NCI-H446 (cell line): ENCODE measurements at places on chromosomes 16 and 17.

DNA sequence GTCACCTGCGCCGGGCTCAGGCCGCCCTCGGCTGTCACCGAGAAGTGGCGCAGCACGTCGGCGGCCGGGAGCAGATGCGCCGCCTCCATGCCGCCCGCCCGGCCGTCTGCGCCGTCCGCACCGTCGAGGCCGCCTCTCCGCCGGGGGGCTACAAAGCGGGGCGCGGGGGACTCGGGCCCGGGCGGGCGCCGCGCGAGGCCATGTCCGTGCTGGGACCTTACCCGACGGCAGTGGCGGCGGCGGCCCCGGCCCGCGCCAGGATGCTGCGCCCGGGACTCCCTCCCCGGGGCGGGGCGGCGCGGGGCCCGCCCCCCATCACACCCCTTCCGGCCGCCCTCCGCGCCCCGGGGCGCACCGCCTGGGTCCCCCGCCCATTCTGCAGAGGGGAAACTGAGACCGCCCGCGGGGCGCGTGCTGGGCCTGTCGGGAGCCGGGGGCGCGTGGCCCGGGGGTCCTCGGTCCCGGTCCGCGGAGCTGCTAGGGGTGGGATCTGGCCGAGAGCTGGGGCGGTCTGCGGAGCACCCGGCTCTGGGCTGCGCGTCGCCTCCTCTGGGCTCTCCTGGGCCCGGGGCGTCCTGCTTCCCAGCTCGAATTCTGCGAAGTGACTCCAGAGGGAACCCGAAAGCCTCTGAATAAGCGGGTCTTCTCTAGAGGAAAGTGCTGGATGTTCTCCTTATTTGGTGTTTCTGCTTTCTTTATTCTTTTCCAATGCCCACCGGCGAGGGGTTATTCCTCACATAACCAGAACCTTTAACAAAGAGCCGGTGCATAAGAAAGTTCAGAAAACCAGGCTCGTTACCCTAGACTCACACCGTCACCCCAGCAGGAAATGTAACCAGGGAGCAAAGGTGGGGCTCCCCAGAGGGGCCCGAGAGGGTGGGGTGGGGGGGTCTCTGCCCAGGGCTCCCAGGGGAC, at the start of gene ATP2A3:
Gene ATP2A3, minus strand, starts transcription at position 235 of the 915 bp plus-strand sequence. Its CDS starts 146 bp downstream, at position 89.
- DNase-seq = no peak

GRCh38 chr16:64910356-64910755, 211.5 kb downstream of the CDH11 start:
- peak; percentile 19 for DNase-seq

- peak; percentile 46 for DNase-seq
These were observed 23.6 kb upstream of the ZNF750 start for GRCh38 chr17:82863383-82863940.

DNA sequence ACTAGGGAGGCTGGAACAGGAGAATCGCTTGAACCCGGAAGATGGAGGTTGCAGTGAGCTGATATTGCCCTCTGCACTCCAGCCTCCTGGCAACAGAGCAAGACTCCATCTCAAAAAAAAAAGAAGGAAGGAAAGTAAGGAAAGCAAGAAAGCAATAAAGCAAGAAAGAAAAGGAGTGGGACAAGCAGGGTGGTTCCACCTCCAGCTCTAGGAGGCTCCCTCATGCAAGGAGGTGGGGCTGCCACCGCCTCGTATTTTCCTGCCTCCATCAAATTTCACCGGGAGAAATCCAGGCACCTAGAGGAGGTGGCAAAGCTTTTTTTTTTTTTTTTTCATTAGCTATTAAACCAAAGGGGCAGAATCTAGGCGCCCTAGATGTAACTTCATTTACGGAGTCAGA, 1.0 kb downstream of the CYB561 start:
- no peak for DNase-seq

DNA sequence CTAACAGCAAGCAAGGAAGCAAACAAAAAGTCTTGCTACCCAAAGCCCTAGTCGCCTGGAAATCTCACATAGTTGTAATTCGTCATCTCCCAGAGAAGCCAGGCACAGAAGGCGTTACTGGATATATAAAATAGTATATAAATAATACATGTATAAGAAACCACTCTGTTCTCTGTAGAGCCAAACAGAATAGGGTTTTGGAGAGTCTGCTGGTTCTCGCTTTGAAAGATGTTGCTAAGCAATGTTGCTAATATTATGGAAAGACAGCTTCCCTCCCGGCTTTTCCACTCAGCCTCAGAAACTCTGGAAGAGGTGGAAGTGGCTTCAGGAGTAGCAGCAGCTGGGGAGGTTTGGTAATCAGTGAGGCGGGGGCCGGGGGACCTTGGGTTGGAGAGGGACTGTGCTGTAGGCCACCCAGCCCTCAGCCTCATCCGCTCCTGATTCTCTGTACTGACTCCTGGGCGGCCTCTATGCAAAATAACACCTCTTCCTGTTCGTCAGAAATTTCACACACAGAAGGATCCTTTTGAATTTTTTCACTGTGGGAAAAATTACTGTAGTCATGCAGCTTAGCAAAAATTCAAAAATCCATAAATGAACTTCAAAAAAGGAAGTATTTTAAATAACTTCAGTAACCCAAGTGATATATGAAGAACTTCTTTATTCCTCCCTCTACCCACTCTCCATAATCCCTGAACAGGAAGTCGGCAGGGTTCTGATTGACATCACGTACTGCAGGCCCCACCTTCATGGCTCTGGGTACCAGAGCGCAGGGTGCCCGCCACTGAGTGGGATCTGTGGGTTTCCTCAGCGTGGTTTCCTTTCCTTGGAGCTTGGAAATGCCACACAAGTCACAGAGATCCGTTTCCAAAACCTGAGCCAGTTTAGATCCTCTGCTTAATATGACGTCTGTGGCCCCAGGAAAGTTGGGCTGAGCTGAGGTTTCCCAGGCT, 51.4 kb downstream of the RAP1GAP2 start:
- DNase-seq = no peak

- DNase-seq = no peak
These were observed 57.6 kb upstream of the B4GALNT2 start for GRCh38 chr17:49074851-49075540.

DNA sequence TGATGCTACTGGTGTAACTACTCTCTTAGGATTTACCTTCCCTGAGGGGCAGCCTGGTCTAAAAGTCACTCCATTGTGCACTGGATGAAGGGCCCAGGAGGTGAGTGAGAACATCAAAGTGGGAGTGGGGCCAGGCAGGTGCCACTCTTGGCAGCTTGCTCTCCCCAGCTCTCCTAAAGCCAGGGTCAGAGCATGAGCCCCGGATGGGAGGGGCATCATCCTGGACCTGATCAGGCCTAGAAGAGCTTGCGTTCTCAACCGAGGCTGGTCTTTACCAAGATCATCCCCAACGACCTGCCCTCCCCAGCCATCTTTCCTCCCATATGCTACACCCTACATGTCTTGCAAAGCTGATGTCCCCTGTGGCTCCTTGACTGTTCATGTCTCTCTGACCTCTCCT, 87.1 kb downstream of the AIPL1 start:
- no peak for DNase-seq

DNA sequence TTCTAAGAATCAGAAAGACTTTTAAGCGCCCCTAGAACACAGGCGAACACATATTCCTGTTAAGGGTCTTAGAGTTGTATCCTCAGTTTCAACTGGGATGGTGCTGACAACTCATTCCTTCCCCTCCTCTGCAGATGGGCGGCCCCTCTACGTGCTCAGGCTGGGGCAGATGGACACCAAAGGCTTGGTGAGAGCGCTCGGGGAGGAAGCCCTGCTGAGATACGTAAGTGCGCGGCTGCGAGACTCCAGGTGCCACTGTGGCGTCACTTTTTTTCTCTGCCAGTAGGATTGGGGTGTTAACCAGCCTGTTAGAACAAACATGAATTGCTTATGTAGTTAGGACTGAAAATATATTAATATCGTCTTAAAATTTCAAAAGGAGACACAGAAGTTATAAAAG, 62.7 kb downstream of the SEC14L1 start:
- DNase-seq = no peak

GRCh38 chr17:42804918-42805367, 6.3 kb downstream of the CNTD1 start:
- no peak for DNase-seq

GRCh38 chr16:2923481-2923880, 11.8 kb downstream of the FLYWCH1 start:
- DNase-seq = no peak

GRCh38 chr16:84315422-84315821, 20.7 kb downstream of the WFDC1 start:
- DNase-seq = no peak

- DNase-seq = no peak
These were observed 8.2 kb upstream of the SEC14L1 start for GRCh38 chr17:77132411-77133086.

GRCh38 chr16:87165885-87166284, 151.3 kb downstream of the C16orf95 start:
- DNase-seq = no peak

DNA sequence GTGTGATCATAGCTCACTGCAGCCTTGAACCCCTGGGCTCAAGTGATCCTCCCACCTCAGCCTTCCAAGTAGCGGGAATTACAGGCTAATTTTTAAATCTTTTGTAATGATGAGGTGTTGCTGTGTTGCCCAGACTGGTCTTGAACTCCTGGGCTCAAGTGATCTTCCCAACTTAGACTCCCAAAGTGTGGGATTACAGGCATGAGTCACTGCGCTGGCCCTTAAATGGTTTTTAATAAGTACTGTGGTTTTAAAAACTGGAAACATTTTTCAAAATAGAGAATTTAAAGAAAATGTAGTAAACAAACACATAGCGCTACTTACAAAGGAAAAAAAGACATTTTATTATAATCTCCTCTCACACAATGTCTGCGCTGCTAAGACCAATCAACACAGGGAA, 32.2 kb downstream of the MARCHF10 start:
- no peak for DNase-seq

DNA sequence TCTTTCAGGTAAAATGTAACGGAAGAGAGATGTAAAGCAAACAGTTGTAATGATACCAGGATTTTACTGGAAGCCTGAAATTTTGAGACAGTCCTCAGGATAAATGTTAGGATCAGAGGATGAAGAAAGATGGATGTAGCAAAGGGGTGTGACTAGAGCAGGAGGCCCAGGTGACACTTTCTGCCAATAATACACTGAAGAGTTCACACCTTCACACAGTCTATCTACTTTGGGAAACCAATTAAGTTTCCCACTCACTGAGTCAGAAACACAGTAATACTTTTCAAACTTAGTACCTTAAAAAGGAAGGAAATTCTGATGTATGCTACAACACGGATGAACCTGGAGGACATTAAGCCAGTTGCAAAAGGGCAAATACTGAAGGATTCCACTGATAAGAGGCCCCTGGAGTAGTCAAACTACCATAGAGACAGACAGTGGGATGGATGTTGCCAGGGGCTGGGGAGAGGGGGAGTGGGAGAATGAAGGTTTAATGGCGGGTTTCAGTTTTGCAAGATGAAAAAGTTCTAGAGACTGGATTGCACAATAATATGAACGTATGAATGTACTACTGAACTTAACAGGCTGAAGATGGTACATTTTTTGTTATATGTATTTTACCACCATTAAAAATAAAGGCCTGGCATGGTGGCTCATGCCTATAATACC, 62.3 kb downstream of the CYTH1 start:
- DNase-seq = no peak

- no peak for DNase-seq
These were observed 7.8 kb upstream of the PSMC3IP start for GRCh38 chr17:42585353-42585752.

DNA sequence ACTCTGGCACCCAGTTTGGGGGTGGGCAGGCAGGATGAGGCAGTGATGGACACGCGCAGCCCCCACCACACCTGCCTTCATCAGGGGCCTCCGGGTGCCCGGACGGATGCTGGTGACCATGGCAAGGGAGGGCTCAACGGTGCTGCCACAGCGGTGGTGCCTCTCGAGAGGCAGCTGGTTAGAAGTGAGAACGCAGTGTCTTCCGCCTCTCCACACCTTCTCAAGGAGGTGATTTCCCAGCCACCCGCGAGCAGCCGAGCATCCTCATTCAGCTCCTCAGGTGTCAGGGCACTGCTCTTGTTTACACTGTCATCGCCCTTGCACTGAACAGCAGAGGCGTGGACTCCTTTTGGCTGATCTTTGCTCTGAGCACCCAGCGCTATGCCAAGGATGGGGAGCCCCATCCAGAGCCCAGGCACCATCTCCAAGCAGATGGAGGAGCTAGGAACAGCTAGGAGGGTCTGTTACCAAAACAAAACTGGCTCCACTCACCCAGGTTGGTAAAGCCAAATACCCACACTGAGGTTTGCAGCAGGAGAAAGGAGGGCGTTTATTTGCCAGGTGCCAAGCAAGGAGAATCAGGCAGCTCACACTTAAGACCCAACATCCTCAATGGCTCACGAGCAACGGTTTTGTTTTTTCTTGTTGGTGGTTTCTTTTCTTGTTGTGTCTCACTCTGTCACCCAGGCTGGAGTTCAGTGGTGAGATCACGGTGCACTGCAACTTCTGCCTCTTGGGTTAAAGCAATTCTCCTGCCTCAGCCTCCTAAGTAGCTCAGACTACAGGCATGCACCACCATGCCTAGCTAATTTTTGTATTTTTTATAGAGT, 174.3 kb upstream of the TNRC6C start:
- no peak for DNase-seq

GRCh38 chr17:68176718-68177117, 71.1 kb upstream of the AMZ2 start:
- DNase-seq = no peak

DNA sequence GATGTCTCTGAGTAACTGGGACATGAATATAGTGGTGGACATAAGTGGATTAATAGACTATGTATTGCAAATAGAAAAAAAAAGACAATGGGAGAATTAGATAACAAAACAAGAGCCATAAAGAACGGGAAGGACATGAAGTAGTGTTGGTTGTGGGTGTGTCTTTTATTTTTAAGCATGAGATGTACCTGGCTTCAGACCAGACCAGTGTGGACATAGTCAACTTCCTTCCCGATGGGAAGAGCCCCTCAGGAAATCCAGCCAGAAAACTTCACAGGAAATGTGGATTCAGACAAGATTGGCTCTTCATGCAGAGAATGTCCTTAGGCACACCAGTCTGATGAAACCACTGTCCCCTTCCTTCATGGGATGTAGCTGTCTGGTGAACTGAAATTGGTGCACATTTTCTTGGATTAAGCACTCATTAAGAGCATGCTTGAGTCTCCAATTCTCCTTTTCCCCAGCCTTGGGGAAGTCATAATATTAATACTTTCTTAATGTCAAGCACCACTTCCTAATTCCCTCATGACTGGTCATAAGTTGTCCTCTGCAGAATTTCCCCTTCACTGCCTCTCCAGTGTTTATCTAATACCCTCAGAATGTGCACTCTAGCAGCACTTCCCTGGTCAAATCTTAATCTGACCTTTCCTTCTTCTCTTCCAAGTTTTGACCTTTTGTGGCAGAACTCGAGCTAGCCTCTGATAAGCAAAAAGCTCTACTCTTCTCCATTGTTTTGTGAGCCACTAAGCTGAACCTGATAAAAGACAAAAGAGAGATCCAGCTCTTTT, 350.6 kb upstream of the MAF start:
- DNase-seq = no peak

GRCh38 chr17:35998756-35999155, 2.6 kb downstream of the CCL15 start:
- no peak for DNase-seq
